LoVo (cell line): ENCODE measurements at places on chromosomes 2 and 18.

GRCh38 chr2:199111458-199111857 is 346.3 kb downstream of the SATB2 start:
- DNase-seq = no peak

DNA sequence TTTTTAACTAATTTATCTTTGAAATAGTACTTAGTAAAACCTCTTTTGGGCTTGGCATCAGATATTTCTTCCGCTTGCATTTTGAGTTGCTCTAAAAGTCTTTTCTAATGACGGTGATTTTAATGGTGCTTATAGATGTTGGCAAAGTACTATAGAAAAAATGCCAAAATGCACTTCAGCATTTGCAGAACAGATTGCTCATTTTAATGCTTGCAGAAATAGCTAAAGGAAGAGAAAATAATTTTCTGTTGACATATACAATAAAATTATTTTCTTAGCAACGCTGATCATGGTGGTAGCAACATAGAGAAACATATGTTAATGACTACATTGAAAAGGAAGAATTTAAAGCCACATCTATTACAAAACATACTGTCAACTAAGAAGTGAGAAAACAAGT is 170.7 kb downstream of the STK39 start:
- no peak for DNase-seq

DNA sequence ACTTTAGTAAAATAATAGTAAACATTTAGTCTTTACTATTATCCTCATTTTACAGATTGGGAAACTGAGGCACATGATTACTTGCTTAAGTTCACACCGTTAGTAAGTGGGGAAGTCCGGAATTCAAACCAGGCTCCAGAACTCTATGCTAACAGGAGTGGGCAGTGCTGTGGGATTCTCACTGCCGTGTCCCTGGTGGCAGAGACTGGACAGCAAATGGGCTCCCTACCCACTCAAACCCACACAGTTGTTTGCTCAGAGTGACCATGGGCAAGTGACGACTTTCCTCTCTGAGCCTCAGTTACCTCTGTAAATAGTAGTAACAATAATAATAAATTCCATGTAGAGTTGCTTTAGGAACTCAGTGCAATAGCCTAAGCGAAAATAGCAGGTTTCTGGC is 24.0 kb downstream of the MAIP1 start:
- no peak for DNase-seq

DNA sequence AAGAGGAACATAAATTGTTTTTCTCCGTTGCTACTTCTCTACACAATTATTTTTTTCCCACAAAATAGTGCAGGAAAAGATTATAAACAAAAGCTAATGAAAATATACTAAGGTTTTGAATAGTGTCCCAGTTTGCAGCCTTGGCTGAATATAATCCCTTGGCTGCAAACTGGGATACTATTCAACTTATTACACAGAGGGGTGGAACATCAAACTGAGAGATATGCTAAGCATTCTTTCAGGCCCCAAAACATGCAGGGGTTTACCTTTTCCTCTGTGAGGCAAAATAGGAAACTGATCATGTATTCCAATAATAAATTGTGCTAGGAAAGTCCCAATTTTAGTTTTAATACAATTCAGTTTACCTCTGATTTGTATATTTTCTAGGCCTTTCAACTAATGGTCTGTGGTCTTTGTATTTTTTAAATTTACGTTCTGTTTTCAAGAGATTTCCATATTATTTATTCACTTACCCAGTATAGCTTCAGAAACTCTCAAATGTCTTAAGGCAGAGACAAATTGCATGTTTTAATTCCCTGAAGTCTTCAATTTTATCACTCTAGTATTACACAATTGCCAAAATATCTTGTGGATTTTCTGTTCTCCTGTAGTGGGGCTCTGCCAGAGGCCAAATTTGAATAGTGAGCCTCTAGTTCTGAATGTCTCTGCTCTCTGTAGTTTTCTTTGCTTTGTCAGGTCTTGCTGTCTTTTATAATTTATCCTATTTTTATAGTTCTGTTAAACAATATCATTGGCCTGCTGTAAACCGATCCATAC is 63.9 kb downstream of the PPP1R1C start:
- DNase-seq = no peak

DNA sequence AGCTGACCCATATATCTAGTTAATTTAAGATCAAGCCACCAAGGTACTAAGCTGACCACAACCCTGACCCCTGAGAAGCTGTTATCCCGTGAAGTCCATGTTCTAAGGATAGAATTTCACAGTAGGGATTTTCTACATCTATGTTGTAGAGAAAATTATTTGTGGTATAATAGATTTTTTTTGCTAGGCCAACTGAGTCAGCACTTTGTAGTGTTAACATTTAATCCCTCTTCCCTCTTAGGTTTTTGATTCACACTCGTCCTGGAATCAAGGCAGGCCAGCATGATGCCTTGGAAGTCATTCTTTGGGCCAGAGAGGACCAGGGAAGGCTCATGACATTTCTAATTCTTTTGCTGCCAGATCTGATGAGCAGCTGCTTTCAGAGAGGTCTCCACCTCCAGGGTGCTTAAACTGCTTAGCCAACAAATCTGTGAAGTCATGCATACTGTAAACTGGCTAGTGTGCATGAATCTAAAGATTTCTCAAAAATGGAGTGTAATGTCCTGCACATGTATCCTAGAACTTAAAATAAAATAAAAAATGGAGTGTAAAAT is 102.5 kb downstream of the RBM43 start:
- DNase-seq = no peak

- no peak for DNase-seq
These were observed 407.1 kb downstream of the SPAG16 start for GRCh38 chr2:213691351-213691750.

- DNase-seq = no peak
These were observed 243.3 kb downstream of the LOXHD1 start for GRCh38 chr18:46413684-46414083.
